ENCODE measurements at places on chromosomes 2 and 18.

DNA sequence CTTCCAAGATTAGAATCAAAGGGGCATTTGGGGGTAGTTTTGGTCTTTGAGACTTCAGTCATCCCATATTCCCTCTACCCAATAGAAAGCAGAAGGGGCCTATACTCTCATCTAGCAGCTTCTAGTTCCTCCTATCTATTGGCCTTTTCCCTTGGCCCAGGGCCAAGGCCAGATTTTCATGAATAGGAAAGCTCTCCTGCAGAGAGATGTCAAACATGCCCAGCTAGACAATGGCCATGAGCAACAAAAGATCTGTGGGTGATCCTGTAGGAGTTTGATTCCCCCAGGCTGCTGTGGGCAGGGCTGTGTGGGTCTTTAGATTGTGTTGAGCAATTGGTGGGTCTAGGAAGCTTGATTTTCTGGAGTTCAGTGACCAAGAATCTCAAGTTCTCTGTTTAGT, 2.9 kb upstream of the ADCYAP1 start:
- no peak for DNase-seq

DNA sequence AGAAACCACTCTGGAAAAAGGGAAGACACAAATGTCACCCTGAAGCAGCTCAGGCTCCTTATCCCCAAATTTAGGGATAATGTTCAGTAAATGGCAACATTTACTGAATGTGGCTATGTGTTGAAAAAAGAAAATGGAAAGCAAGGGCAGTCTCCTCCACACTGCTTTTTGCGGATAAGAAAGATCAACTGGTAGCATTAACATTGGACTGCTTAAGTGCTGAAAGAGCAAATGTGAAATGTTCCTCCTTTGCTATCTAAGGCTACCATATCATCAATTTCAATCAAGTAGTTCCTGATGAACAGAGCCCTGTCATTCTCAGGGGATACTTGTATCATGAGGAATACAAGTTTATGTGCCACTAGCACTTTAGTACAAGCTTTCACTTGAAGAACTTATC, 12.5 kb downstream of the FBXO11 start:
- peak; percentile 34 for DNase-seq

GRCh38 chr2:45180779-45181178, 171.5 kb upstream of the SIX2 start:
- no peak for DNase-seq

DNA sequence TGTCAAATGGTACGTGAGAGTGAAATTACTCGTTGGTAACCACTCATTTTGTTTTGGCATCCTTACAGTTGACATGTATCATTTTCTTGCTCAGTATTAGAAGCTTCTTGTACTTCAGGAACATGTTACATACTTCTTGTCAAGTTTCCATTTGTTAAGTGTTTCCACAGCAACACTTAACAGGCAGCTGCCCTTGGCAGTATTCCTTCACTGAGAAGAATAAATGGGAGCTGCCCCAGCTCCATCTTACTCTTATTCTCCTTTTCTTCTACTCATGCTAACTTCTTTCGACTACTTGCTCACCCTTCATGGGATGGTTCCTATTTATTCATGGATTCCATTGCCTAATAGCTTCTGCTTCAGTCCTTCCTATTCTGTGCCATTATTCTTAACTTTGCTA, 60.1 kb upstream of the TUBA3E start:
- no peak for DNase-seq

DNA sequence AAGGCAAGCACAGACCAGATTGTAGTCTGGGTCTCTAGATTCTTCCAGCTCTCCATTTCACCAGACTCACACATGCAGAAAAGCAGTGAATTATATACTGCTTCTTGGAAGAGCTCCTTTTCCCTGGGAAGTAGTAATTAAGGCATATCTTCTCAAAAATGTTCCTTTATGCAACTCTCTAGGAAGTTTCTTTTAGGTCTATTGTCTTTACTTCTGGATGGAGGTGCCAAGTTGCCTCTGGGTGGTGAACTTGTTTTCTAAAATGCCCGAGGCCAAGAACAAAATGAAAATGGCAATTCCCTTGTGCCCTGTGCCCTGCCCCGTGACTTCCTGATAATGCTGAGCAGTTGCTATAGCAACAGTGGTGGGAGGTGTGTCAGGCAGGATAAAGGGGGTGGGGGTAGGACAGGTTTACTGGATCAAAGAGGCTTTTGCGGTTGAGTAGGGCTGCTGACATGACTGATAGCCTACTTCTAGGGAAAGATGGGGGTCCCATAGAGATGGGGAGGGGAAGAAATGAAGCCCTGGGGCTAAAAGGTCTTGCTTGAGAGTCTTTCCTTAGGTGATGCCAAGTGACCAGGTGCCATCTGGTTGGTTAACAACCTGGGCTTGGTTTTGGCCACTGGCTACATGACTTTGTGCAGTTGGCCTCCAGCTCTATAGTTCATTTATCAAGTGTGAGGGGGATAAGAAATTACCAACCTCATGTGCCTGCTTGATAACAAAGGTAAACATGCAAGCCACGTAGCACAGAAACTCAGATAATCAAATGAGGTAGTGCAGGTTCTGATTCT, 11.8 kb downstream of the IGFBP2 start:
- DNase-seq: no peak

GRCh38 chr2:119426801-119427395, 4.8 kb upstream of the TMEM37 start:
- DNase-seq: no peak

DNA sequence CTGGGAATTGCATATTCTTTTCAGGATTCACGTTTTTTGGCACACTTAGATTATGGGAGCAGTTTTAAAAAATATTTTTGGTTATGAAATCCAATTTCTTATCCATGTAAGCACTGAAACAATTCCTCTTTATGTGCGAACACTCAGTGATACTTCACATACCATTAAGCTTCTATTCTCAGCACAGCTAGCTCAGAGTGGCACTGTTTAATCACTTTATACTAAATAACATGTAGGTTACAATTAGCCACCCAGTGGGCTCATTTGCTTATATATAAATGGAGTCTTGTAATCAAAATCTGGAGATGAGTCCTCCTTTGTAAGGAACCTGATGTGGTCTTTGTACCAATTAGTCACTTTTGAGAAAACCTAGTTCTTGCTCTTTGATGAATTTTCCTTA, 11.3 kb upstream of the MC4R start:
- no peak for DNase-seq

DNA sequence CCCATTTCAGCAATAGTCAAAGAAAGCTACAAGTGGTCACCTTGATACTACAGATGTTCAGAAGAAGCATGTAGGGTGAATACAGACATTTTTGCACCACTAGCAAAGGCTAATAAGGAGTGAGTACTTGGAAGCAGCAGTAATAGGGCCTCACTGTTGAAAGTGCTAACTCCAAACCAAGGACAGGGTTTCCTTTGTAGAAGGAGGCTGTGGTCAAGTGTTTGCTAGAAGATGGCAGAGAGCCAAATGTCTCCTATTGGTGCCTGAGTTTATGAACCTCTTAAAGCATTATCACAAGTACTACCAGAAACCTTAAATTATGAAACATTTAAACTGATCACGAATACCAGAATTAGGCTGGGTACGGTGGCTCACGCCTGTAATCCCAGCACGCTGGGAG, 308.1 kb downstream of the ZEB2 start:
- DNase-seq: peak; percentile 46
